HAP-1 (cell line): ENCODE measurements at places on chromosomes 6 and 20.

DNA sequence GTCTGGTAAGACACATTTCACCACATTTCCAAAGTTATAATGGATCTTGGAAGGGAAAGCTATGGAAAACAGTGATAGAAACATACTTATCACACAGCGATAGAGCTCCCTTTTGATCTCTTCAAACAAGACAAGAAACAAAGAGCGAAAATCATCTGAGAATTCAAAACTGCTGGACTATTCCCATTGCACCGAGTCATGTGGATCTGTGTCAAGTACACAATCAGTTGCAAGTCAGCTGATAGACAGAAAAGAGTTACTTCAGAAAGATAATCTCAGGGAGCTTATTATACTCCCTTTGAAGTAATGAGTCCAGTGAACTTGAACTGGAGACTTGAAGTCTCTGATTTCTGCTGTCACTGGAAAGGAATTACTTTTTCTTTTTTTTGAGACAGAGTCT, 89.7 kb upstream of the GCM1 start:
- no peak for DNase-seq

DNA sequence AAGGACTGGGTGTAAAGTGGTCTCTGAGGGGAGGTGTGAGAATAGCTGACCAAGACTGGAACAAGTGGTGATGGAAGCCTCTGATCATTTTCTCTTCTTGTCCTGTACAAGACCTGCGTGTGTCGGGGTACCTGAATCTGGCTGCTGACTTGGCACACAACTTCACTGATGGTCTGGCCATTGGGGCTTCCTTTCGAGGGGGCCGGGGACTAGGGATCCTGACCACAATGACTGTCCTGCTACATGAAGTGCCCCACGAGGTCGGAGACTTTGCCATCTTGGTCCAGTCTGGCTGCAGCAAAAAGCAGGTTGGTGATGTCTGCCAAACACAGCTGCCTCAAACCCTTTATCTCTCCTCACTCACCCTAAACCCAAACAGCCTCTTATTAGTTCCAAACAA, 1.7 kb upstream of the HSD17B8 start:
- DNase-seq, result no peak

DNA sequence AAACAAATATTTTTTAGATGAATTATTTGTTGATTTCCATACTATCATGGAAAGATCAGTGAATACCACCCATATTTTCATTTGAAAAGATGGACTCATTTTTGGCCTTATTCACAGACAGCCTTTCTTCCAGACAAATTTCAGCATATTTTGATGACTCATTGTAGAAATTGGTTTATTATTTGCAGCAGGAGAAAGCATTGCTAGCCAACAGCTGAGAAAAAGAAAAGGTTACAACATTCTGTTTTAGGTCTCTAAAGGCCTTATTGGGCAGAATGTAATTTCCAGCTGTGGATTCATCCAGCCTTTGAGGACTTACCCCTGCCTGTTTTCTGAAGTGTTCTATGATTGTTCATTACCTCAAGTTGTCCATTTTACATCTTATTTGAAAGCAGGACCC, 201.9 kb downstream of the PLCB4 start:
- no peak for DNase-seq

GRCh38 chr6:40419946-40420728, 167.0 kb downstream of the LRFN2 start:
- no peak for DNase-seq

GRCh38 chr6:68760941-68761676, 126.0 kb downstream of the ADGRB3 start:
- DNase-seq, result no peak

DNA sequence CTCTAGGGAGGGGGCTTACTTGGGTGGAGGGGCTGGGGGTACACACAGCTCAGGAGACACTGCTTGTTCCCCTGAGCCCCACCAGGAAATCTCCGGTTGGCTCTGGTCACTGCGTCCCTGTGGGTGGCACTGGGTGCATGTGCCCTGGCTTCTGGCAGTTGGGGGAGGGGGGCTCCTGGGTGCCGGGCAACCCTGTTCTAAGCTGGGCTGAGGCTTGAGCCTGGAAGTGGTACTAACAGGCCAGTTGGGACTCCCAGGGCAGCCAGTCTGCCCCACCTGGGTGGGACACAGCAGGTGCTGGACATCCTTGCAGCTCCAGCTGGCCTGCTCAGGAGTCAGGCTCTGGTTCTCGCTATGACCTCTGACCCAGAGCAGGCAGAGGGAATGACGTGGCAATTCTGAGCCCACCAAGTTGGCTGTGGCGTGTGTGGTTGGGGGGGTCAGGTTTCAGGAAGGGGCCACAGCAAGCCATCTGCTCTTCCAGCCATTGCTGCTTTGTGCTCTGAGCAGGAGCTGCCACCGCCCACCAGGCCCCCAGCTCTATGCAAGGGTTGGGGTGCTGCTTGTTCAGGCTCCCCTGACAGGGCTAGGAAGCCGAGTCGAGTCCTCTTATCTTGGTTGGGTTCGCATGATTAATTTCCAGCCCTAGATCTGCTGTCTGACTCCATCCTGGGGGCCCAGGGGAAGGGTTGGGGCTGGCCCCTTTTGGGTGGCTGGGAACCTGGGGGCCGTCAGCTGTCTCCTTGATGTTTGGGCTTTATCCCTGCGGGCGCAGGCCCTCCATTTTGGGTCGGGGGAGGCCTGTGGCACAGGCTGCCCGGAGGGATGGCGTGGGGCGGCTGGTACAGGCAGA, 590 bp downstream of the C20orf204 start:
- DNase-seq, result no peak

GRCh38 chr20:58056921-58057686, 171.3 kb downstream of the ANKRD60 start:
- DNase-seq, result no peak

- DNase-seq, result peak; percentile 69
Observed at GRCh38 chr20:8656335-8656734, 412.6 kb upstream of the PLCB4 start.

GRCh38 chr6:142118925-142119324, 13.8 kb upstream of the GJE1 start:
- no peak for DNase-seq

- no peak for DNase-seq
Observed at GRCh38 chr6:80022803-80023202, 18.4 kb downstream of the TTK start.

- DNase-seq, result no peak
Observed at GRCh38 chr6:169527306-169527705, 174.5 kb downstream of the WDR27 start.

GRCh38 chr6:17615794-17616193, 15.7 kb downstream of the FAM8A1 start:
- DNase-seq, result no peak

DNA sequence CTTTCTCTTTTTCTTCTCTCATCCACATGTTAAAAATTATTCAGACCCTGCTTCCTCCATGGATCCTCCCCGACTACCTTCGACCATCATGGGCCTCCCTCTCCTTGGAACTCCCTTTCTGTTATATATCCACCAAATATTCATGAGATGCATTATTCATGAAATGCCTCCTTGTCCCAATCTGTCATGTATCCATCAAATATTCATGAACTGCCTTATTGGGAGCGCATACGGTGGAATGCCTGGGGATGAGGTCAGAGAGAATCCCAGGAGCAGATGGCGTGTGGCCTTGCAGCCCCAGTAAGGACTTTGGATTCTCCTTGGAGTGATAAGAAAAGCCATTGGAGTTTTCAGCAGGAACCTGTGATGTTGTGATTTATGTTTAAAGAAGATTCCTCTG, 97.0 kb downstream of the NRN1 start:
- no peak for DNase-seq

GRCh38 chr6:7515363-7515762, 26.1 kb upstream of the DSP start:
- DNase-seq, result no peak

GRCh38 chr20:44495257-44495656, 19.6 kb downstream of the TTPAL start:
- DNase-seq, result no peak
